Lower lobe of right lung (tissue), 2 donors: ENCODE measurements at places on chromosomes 1 and 21.

DNA sequence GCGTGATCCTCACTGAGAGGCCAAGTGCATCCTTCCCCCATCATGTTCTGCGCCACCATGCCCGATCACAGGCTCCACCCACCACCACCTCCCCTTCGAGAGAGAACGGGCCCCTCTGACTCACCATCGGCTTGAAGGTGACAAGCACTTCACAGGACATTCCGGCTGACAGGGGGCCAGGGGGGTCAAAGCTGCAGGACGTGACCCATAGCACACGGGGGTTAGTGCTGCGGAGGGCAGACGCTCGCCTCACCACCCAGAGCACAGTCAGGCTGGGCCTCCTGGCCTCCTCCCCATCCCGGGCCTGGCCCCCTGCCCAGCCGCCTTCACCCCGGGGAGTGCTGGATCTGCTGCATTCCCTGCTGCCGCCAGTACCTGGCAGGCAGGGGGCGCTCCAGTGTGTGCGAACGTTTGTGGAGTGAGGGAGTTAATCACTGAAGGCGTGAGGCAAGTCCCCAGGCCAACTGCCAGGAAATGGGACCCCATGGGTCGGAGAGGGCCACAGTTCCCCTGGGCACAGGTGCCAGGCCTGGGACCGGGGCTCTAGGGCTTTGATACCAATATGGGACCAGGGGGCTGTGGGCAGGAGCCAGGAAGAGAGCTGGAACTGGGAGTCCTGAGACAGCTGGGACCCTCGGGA is 40.9 kb upstream of the TMEM52 start:
- peak; percentile 90 for DNase-seq

DNA sequence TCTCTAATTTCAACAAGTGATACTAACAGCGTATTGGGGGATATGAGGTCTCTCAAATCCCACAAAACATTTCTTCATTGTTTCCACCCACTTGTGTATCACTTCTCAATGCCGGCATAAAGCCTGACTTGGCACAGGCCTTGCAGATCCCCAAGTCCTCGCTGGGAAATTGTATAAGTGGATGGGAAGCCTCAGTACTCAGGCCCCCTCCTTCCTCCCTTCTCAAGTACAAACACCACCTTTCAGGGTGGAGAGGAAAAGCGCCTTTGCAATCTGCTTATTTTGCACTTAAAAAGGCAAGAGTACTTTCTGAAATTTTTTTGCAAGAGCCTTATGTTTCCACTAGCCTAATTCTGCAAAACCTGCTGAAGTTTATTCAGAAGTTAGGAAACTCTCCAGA is 25.8 kb upstream of the KLHDC8A start:
- no peak for DNase-seq

DNA sequence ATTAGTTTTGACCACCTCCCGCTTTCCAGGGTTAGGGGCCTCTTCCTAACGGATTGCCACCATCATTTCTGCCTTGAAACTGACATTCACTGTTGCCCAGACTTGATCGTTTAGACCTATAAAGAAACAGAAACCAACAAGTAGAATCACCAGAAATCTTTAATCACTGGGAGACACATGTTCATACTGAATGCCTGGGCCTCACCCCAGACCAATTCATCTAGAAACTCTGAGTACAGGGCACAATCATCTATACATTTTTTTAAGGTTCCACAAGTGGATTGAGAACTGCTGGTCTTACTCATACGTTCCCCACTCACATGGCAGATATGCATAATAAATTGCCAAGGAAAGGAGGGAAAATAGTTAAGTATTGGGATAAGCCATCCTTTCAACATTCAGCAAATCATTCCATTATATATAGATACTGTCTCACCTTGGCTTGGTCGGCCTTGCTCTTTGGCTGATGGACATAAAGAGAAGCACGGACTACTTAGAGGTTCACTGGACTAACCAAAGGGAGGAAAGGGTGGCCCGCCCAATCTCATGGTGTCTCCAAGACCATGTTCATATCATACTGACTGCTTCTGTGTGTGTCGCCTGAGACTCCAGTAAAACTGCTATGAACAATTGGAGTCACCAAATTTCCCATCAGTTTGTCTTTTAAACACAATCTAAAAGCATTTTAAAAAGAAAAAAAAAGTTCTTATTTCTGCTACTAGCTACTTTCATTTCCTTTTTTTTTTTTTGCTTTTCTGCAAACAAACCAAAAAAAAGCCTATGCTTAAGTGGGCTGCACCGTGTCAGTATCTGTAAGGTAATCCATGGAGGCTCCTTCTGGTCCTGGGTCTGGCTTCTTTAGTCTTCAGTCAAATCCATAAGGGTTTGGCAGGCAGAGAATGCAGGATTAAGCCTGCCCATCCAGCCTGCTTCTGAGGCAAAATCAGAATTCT is 9.4 kb upstream of the TARBP1 start:
- DNase-seq, result no peak

- no peak for DNase-seq
Observed at GRCh38 chr1:55272994-55273393, 57.8 kb upstream of the USP24 start.

- no peak for DNase-seq
Observed at GRCh38 chr1:246631426-246631825, 65.2 kb downstream of the CNST start.

DNA sequence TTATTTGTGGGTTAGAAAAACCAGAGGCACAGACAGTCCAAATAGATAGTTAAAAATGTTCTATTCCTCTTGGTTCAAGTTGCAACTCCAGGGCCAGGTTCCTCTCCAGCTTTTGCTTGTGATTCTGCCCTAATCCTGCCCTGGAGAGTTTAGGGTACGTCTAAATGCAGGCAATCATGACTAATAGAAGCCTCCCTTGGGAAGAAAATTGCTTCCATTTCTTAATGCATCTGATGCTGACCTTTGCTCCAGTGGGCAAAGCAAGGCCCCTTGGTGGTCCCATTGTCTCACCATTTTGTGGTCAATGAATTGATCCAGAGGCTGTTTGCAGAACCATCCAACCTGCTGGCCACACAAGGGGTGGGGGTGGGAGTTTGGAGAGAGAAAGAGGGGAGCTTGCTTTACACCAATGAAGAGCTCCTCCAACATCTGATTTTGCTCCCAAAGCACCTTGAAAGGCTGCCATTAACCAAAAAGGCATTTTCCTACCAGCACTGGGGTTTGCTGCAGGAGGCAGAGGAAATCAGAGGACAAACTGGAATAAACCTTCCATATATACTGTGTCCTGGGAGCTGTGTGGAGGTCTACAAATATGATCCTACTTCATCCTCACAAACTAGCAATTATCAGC is 31.3 kb downstream of the C8B start:
- no peak for DNase-seq

- no peak for DNase-seq
Observed at GRCh38 chr1:54500107-54500431, 48.0 kb upstream of the ACOT11 start.

DNA sequence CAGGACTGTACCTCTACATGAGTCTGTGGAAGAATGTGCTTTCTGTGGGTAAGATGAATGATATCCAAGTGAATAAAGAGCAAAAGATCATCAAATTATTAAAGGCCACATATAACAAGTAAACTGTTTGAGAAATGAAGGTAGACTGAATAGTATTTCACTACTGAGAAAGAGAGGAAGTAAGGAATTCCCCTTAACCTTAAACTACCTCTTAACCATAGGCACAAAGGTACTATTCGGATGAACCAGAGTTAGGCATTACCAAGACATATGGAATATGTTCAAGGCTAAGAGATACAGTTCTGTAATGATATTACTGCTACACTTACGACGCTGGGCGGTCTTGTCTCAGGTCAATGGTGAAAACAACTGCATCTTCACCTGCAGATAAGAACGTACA is 25.5 kb downstream of the DCAF8 start:
- DNase-seq, result no peak

- DNase-seq, result no peak
Observed at GRCh38 chr1:191350938-191351337, 807.3 kb upstream of the RGS18 start.

DNA sequence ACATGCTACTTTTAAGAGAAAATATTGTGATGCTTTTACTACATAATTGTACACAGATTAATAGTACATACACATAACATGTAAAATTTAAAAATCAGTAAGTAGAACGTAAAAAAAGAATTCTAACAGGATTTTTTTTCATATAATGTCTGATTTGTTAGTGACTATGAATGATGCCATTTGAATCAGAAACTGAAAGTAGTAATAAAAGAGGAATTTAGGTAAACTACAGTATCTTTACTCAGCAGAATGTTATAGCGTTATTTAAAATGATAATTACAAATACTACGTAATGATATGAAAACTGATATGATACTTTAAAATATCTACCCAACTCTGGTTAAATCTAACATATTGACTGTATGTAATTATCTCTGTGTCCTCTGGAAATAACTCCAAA is 116.1 kb downstream of the DENND1B start:
- no peak for DNase-seq

GRCh38 chr1:200281201-200281835 is 128.5 kb downstream of the ZNF281 start:
- DNase-seq, result no peak

GRCh38 chr1:226569879-226570547 is 21.4 kb downstream of the STUM start:
- no peak for DNase-seq

- no peak for DNase-seq
Observed at GRCh38 chr1:116827607-116828105, 73.4 kb downstream of the CD2 start.

DNA sequence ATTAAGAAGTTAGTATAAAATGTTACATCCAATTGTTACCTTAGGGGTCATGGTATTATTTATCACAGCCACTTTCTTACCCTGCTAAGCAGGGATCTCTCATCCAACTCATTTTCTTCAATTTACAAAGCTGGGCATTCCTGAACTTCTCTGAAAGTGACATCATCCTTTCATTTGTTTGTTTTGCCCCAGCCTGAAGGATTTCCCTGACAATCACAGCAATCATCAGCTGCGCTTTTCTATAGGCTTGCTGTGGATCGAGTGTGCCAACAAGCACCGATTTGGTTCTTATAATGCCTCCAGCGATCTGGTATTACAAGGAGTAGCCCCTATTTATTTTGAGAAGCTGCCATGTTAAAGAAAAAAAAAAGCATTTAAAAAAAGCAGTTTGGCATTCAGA is 240.2 kb downstream of the USH2A start:
- no peak for DNase-seq

DNA sequence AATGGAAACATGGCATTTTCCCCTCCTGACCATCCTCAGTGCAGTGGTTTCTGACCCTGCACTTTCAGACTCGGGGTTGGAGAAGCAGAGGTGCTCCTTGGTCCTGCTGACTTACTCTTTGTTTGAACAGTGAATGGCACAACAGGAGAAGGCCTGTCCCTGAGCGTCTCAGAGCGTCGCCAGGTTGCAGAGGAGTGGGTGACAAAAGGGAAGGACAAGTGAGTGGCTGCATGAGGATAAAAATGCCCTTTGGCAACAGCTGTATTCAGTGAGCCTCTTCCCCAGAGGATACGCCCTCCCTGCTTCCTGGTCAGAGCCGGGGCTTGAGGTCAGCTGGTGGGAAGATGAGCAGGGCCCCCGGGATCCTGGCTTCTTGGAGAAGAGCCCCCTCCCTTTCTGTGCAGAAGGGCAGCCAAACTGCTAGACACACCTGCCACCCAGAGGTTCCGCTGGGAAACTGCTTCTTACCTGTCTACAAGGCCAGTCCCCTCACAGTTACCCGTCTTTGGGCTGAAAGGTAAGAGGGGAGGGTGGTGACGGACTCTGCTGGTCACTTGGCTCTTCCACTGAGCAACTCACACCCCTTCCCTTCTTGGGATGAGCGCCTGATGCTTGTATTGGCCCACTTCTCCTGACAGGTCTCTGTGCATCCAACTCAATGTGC is 16.6 kb downstream of the NPL start:
- DNase-seq, result no peak
